ENCODE measurements at places on chromosomes 12 and 14. TPM values are rescaled to one million over a fixed set of nuclear protein-coding genes. Genes with fewer than 3 reads are reported as not detected.

The TAMALIN gene
- 28.0 TPM for total RNA-seq

The GDF3 gene
- not detected for total RNA-seq

The OR4M1 gene
- not detected for total RNA-seq

The TAS2R42 gene
- not detected for total RNA-seq

The POTEG gene
- total RNA-seq = not detected

The AKAP5 gene
- 0.34 TPM for total RNA-seq

The TROAP gene
- total RNA-seq = 38.3 TPM

The PRB2 gene
- not detected for total RNA-seq

The TMEM63C gene
- total RNA-seq = not detected

The AKAP3 gene
- 4.5 TPM for total RNA-seq

The CLEC12A gene
- total RNA-seq = not detected

The TMTC1 gene
- 61.8 TPM for total RNA-seq

The PROX2 gene
- not detected for total RNA-seq

The YARS2 gene
- 34.3 TPM for total RNA-seq

The FBLN5 gene
- 8.7 TPM for total RNA-seq

The ABCC9 gene
- 0.73 TPM for total RNA-seq

The PSMB5 gene
- 208 TPM for total RNA-seq

The TAS2R43 gene
- total RNA-seq = 3.5 TPM

The NFE2 gene
- not detected for total RNA-seq

The TTC9 gene
- under 0.01 TPM for total RNA-seq

The GPD1 gene
- not detected for total RNA-seq

The ACSS3 gene
- 0.62 TPM for total RNA-seq

The DGKA gene
- total RNA-seq = 9.5 TPM

The WSCD2 gene
- under 0.01 TPM for total RNA-seq

The ASB2 gene
- total RNA-seq = 1.5 TPM
